Esophagus squamous epithelium (tissue), 5 donors: ENCODE measurements at places on chromosomes 11 and 22.

GRCh38 chr11:129814244-129815014, 1.2 kb upstream of the TMEM45B start:
- no peak for DNase-seq

- DNase-seq: no peak
Observed at GRCh38 chr11:119896387-119897045, 167.5 kb upstream of the NECTIN1 start.

GRCh38 chr11:61345954-61346843, 13.2 kb downstream of the TKFC start:
- no peak for DNase-seq

DNA sequence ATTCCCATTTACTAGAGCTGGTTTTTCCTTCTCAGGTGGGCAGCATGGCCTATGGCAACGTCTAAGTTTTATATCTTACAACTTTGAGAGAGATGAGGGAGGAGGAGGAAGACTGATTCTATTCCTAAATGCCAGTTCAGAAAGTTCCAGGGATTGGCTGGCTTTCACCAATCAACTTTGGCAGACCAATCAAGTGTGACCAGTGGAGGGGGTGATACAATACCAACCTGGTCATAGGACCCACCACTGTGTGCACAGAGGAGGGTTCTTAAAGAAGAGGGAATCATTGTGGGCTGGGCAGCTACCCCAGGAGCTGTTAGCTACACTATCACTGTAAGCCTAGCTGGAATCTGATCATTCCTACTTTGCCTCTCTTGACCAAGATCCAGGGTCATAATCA, 8.1 kb downstream of the DIXDC1 start:
- DNase-seq: no peak
